Activated T-helper 17 cell treated with anti-CD3 and anti-CD28 coated beads, Interleukin-2, amount 50 U/mL, for 72 hours (primary cell): ENCODE measurements at places on chromosomes 16 and 17.
A peak's percentile ranks its signal among the peaks of the same experiment; 100 is the strongest.

DNA sequence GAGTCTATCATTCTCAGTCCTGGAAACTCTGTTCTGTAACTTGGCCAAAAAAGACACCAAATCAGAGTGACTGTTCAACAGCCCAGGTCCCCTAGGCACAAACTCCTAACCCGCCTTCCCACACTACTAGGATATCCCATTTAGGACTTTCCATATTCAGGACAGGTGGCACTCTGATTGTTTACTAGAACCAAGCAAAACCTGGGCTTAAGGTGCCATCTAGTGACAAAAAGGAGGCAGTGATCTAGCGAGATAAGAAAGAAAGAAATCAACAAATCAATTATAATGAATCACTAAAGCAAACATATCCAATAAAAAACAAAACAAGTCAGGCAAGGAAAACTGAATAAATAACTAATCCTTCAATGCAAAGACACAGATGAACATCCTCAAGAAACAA is 203.9 kb downstream of the CEP112 start:
- ATAC-seq, result no peak

DNA sequence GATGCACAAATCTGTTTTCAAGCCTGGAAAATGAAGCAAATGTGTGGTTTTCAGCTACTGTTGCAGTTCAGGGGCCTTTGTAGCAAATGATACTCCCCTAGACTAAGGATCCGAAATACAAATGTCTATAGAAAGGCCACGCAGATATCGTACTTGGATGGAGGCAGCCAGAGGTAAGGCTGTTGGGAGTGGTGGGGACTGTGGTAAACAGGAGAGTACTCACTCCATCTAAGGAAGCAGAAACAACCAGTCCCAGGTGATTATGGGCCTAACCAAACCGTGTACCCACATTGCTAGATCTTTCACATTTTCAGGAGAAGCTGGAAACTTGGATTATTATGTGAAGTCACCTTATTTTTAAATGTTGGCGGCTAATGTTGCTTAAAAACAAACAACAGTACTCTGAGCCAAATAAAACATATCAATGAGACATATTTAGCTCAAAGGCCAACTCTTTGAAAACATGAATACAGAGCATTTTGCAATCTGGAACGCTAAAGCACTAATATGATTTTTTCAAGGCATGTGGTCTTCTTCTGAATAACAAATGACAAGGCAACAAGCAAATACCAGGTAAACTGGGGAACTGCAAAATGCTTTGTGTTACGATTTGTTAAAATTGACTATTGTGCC is 110.1 kb downstream of the YPEL2 start:
- no peak for ATAC-seq

DNA sequence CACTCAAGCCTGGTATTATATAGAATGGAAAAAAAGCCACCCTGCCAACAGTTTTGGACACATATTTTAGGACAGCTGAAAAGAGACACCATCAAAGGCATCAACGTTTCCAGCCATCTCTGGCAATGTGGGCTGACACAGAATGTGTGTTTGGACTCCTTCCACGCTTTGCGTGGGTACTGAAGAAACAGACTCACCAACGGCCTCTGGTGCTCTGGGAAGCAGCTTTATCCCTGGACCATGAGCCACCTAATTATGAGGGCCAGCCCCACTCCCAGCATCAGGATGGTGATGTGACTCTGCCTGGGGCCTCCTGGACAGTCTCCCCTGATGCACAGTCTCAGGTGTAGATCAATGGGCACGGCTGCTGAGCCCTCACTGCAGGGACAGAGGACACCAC is 27.9 kb downstream of the CCDC57 start:
- ATAC-seq, result no peak

DNA sequence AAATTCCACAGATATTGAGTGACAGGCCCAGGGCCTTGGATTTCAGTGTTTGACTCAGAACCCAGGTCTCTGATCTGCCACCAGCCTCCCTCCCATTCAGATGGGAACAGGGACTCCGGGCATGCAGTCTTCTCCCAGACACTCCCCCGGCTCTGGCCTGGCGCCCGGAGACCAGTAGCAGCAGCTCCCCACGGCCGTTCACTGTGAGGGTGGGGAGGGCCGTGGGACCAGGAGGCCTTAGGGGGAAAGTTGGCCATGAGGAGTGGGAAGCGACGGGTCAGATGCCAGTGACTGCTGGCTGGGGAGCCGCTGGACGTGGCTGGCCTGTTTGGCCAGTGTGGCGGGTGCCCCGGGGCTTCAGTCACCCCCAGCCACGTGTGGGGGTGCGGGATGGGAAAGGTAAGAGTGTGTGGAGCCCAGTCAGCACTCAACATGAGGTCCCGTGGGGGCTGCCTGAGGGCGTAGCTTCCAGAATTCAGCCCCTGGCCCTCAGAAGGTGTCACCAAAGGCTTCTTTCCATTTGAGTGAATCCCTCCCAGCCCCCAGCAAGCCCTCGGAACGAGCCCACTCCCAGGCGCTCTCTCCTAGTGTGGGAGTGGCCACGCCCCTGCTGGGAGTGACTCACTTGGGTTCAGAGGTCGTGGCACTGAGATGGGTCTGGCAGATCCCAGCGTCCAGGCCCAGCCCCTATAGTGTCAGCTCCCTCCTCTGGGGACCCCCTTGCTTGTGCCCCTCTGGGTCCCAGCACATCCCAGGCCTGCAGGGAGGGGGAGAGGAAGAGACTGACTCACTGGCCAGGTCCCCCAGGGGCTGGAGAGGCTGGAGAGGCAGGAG is 309.4 kb downstream of the SEC14L1 start:
- ATAC-seq, result peak; percentile 57
